ENCODE measurements at places on chromosomes 3 and 15.

DNA sequence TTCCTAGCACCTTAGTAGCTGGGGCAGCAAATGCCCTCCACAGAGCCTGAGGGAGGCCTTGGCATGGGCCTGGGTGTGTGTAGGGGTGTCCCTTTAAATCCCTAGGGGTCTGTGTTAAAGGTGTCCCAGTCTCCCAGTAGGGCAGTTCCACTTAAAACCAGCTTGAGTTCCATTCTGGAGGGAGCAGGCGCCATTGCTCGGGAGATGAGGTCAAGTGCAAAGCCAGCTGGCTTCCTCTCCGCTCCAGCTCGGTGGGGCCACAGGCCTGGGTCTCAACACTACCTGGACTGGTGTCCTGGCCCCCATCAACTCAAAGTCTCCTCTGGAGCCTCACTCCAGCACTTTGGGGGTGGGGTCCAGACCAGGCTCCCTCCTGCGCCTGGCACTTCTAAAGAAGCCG lies 25.2 kb downstream of the FEM1B start:
- DNase-seq = no peak

GRCh38 chr3:160163229-160163878 lies 61.9 kb upstream of the C3orf80 start:
- DNase-seq = no peak

DNA sequence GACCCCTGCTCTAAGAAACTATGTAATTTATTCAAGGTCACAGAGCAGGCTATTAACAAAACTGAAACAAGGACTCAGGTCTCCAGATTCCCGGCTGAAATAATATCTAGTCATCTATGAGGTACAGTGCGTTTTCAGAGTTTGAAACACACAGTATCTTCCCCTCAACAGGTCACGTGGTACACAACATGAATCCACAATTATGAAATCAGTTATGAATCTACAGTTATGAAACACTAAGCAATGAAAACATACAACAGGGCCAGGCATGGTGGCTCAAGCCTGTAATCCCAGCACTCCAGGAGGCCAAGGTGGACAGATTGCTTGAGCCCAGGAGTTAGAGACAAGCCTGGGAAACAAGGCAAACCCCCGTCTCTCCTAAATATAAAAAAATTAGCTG lies 72.7 kb downstream of the FSIP1 start:
- no peak for DNase-seq

DNA sequence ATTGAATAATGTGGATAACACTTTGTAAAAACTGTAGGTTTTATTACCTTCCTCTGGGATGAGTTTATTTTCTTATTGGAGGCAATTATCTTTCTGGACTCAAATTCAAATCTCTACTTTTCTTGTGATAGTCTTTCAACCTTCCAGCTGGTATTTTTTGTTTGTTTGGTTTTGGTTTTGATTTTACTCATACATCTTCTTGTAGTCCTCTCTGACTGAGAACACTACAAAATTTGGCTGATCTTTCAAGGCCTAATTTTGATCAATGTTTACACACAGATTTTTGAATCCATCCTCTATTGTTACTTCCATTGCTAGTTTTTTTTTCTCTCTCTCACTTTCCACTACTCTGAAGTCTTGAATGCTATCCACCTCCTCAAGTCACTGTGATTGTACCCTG lies 303.8 kb upstream of the NECTIN3 start:
- DNase-seq = no peak
